Stimulated activated CD8-positive, alpha-beta memory T cell treated with anti-CD3 and anti-CD28 coated beads, Interleukin-2, amount 100 ng/mL, for 48 hours (primary cell): ENCODE measurements at places on chromosomes 2 and 18.

GRCh38 chr2:9556121-9556743 is 602 bp upstream of the ADAM17 start:
- DNase-seq, result no peak

GRCh38 chr2:11939523-11939922 is 193.1 kb downstream of the LPIN1 start:
- DNase-seq, result no peak

DNA sequence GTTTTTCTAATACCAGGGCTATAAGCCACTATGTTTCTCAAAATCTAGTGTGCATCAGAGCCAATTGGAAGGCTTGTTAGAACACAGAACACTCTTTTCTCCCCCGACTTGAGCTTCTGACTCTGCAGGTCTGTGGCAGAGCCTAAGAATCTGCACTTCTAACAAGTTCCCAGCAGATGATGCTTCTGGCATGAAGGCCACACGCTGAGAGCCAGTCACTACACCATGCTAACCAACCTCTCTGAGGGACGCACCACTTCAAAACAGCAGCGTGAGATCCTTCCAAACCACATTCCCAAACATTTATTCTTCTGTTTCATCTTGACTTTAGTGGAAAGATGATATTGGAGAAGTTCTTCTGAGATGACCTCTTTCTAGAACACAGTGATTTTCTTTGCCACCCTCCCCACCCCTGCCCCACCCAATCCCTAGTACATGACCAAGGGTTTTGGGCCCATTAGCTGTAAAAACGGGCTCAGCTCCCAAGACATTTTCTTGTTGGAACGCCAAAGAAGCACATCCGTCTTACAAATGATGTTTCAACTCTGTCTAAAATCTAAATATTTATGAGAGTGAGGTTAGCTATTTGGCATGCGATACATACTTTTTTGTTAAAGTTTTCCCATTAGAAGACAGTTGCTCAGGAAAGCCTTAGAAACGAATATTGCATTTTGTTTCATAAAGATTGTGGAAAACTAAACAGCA is 391.9 kb downstream of the TMEM182 start:
- DNase-seq, result no peak

DNA sequence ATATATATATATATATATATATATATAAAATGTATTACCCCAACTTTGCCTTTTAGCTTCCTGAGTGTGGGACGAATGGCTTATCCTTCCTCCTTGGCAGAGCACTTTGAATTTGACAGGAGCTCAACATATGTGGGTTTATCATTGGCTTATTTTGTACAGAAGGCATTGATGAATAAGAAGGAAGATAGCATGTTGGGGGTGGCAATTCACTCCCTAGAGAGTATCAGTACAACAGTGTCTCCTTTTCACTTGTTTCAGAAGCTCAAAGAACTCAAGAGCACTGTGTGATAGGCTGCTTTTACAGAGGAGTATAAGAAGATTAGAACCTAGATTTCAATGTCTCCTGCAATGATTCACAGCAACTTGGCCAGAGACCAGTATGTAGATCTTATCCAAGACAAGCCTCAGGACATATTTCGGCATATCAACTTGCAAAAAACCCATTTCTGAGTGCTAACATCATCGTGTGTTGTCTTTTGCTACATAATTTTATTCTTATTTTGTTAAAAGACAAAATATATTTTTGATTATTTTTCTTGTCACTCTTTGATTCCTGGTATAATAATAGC is 345.8 kb downstream of the SOCS6 start:
- no peak for DNase-seq

GRCh38 chr18:51074605-51075004 is 44.6 kb downstream of the SMAD4 start:
- DNase-seq, result no peak

- no peak for DNase-seq
These were observed 7.0 kb downstream of the GPR35 start for GRCh38 chr2:240632306-240632721.
